Foreskin keratinocyte (primary cell): ENCODE measurements at places on chromosomes 6 and 20. TPM values are rescaled to one million over a fixed set of nuclear protein-coding genes. Genes with fewer than 3 reads are reported as not detected.

- DNase-seq = no peak
Measured at GRCh38 chr6:85971238-85971637, 328.6 kb upstream of the SYNCRIP start.

DNA sequence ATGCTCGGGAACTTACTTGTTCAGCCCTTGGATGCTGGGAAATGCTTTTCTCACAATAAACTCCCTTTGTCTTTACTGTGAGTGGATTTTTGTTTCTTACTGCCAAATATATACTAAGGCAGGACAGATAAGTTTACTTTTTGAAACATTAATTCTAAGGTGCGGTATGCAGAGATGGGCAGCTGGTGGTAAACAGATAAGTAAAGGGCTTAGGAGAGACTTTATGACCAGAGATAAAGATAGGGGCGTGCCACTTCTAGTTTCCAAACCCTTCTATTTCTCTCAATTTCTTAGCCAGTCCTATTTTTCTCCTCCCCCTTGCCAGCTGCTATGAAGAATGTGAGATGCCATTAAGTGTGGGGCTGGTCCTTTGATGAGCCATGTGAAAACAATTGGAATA, 16.3 kb downstream of the SAMD3 start:
- DNase-seq = no peak

DNA sequence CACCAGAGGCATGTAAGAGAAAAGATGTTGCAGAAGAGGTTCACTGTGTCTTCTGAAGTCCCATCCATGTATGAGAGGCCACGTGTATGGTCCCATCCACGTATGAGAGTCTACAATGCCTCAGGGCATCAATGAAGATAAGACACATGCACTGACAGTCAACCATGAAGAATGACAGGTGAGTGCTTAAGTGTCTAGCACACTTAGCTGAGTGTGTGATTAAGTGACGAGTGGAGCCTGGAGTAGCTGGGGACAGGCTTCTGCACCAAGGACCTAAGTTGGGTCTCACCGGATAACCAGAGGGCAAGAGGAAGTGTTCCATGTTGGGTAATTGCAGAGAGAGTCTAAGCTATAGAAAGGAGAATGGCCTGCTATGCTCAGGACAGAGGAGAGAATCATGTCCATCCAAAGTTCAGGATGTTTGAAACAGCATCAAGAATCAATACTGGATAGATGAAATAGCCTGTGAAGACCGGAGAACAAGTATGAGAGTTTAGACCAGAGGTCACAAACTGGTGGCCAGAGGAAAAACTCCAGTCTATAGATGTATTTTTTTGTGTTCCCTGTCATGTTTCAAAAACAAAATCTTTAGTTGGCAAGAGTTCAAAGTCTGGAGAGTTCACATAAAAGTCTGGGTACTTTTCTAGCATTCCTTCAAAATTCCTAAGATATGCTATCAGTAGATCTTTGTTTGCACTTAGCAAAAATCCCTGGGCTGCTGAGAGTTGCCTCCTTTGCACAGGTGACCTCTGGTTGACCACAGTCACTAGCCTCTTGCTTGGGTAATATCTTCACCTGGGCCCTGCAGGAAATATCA, 165.8 kb downstream of the KIF16B start:
- no peak for DNase-seq

Gene TMEM151B
- total RNA-seq = under 0.01 TPM in 1 of 2 replicates, not detected in the other

DNA sequence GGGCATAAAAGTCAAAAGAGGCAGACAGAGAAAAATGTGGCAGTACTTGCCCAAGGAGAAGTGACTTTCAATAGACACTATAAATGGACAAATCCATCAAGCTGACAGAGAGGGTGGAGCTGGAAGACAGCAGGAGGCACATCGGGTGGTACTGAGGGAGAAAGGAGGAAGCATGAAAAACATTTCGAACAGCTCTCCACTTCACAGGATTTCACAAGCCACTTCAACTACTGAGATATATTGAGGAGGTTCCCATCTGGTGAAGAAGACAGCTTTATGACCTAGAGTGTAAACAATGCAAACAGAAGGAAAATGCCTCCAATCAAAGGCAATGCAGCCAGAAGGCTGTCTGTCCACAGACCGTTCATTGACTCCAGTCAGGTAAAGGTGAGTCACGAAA, 259.4 kb upstream of the ECI2 start:
- peak; percentile 18 for DNase-seq

Gene PMEPA1
- total RNA-seq = 50.3 and 171 TPM in 2 replicates
